ENCODE measurements at places on chromosomes 2 and 18.

- peak; percentile 60 for DNase-seq
These were observed 19.4 kb upstream of the DSC3 start for GRCh38 chr18:31061945-31062344.

GRCh38 chr2:71181316-71181715, 45.6 kb downstream of the PAIP2B start:
- DNase-seq: no peak

DNA sequence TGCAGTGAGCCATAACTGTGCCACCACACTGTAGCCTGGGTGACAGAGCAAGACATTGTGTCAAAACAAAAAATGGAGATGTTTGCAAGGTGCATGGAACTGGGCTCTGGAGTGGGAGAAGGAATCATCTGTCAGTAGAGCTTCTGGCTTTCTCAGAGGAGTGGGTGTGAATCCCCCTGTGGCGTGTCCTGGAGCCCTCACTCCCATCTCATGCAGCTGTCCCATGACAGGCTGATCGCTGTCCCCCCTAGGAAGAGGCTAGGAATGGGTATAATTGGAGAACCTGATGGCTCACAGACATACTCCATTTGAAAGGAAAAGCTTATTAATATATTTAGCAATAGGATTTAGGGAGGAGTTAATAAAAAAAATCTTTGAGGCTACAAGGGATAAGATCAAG, 125.8 kb upstream of the EPB41L3 start:
- DNase-seq: no peak

- no peak for DNase-seq
These were observed 194.8 kb downstream of the ZFP36L2 start for GRCh38 chr2:43031471-43032212.

DNA sequence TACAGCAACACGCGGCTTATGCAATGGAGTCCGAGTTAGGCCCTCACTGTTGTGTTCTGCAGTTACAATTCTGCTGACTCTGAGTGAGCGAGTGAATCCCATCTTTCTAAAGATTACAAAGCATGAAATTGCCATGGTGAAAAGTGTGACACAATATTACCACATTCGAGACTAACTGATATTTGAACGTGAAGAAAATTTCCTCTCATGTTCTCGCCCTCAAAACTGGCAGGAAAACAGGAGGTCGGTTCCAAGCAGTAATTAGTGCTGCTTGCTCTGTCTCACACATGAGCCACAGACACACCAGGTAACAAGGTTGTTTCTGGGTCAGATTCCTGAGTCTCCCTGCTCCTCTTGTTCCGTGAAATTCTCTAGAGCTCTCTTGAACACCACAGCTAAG, 93.7 kb upstream of the RIOK3 start:
- no peak for DNase-seq

DNA sequence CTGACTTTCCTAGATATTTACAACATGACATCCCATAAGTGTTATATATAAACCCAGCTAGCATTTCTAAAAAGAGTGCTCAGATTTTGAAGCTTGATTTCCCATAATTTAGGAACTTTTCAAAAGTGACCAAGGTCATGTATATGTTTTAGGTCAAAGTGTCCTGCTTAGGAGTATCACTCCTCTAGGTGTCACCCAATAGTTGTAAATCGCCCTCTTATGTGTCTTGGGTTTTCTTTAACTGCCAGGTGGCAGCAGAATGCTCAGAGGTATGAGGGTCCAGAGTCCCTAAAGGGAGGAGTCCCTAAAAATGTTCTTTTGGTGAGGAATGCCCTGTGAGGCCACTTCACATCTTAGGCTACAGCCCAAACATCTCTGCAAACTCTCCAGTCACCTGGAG, 358.3 kb downstream of the CELF4 start:
- no peak for DNase-seq
